Progenitor cell of endocrine pancreas (in vitro differentiated cells): ENCODE measurements at places on chromosomes 11 and 22.

DNA sequence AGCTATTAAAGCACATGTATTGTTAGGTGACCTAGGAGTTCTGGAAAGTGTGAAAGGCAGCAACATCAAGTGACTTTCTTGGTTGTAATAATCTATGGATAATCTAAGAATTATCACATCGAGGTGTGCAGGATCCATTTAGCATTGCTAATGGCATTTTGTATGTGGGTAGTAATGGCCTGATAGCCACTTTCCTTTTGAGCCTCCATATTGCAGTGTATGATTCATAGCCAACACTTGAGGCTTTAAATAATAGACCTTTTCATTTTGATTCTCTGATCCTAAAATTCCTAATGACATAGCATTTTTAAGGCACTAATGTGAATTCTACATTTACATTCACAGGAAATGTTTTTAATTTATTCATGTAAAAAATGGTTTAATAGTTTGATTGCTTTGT is 759.4 kb downstream of the NELL1 start:
- H3K36me3 ChIP-seq, result no peaks in the 10 kb centered on the region
- no peaks in the 10 kb centered on the region for H3K27me3 ChIP-seq
- DNase-seq, result no peak
- H3K27ac ChIP-seq, result no peak overlapping the region
- no peak overlapping the region for H3K4me3 ChIP-seq

GRCh38 chr22:30208631-30209603 is 37.6 kb downstream of the LIF start:
- peak overlapping the region; percentile 62 for H3K27ac ChIP-seq
- no peak overlapping the region for H3K4me3 ChIP-seq
- H3K36me3 ChIP-seq, result no peaks in the 10 kb centered on the region
- H3K4me1 ChIP-seq, result peaks cover 12% of the 10 kb centered on the region

DNA sequence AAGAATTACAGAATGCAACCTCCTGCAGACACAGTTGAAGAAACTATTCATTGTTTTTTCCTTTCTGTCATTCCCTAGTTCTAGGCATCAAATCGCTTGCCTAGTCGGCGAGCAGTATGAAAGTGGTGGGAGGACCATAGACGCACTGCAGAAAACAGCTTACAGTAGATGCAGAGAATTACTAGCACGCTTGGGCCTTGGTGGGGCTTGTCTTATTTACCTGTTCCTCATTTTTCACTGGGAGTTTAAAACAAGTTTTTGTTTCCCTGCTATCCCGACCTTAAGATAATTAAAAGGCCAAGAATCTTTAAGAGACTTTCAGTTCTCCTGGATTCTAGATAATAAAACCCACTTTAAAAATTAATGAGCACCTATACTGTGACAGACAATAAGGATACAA is 713 bp upstream of the ARL14EP start:
- peaks cover 16% of the 10 kb centered on the region for H3K4me1 ChIP-seq
- H3K27me3 ChIP-seq, result peaks cover 15% of the 10 kb centered on the region
- no peak overlapping the region for H3K27ac ChIP-seq
- peak overlapping the region; percentile 96 for H3K4me3 ChIP-seq
- H3K36me3 ChIP-seq, result no peaks in the 10 kb centered on the region
- no peak for DNase-seq

- H3K27me3 ChIP-seq, result peaks cover 5% of the 10 kb centered on the region
- H3K4me1 ChIP-seq, result peaks cover 27% of the 10 kb centered on the region
- no peaks in the 10 kb centered on the region for H3K36me3 ChIP-seq
- H3K27ac ChIP-seq, result no peak overlapping the region
- DNase-seq, result no peak
- H3K4me3 ChIP-seq, result no peak overlapping the region
Measured at GRCh38 chr11:69936771-69937170, 117.6 kb upstream of the FGF3 start.

GRCh38 chr11:62372871-62373270 is 35.6 kb downstream of the ASRGL1 start:
- H3K36me3 ChIP-seq, result peaks cover 25% of the 10 kb centered on the region
- no peaks in the 10 kb centered on the region for H3K27me3 ChIP-seq
- no peak overlapping the region for H3K27ac ChIP-seq
- no peak overlapping the region for H3K4me3 ChIP-seq

DNA sequence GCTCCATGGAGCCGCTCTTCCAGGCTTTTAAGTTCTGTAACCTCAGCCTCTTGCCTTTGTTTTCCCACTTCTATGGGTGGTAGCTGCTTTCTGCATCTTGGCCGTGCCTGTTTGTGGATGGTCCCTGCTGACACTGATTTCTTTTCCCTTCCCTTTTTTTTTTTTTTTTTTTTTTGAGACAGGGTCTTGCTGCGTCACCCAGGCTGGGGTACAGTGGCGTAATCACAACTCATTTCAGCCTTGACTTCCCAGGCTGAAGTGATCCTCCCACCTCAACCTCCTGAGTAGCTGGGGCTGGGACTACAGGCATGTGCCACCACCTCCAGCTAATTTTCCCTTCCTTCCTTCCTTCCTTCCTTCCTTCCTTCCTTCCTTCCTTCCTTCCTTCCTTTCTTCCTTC is 57.7 kb upstream of the EP300 start:
- peaks cover 9% of the 10 kb centered on the region for H3K27me3 ChIP-seq
- no peak overlapping the region for H3K4me3 ChIP-seq
- H3K4me1 ChIP-seq, result no peaks in the 10 kb centered on the region
- H3K36me3 ChIP-seq, result no peaks in the 10 kb centered on the region

GRCh38 chr11:83272627-83273026 is 13.5 kb downstream of the CCDC90B start:
- H3K36me3 ChIP-seq, result peaks cover 44% of the 10 kb centered on the region
- H3K4me3 ChIP-seq, result no peak overlapping the region
- H3K27me3 ChIP-seq, result no peaks in the 10 kb centered on the region
- DNase-seq, result no peak

DNA sequence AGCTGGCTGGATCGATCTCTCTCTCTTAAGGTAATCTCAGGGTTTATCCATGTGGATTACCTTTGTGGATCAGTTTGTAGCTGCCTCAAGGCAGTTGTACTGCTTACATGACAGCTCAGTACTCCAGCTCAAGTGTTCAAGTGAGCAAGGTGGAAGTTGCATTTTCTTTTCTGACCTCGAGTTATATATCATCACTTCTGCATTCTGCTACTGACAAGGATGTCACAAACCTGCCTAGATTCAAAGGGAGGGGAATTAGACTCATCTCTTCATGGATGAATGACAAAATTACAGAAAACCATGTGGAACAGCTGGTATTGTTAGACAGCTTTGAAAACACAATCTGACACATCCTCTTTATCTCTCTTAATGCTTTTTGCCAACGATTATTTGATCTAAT is 6.1 kb upstream of the TCN2 start:
- no peaks in the 10 kb centered on the region for H3K27me3 ChIP-seq
- no peak overlapping the region for H3K27ac ChIP-seq
- no peaks in the 10 kb centered on the region for H3K36me3 ChIP-seq
- DNase-seq, result no peak
- peaks cover 8% of the 10 kb centered on the region for H3K4me1 ChIP-seq
- no peak overlapping the region for H3K4me3 ChIP-seq

DNA sequence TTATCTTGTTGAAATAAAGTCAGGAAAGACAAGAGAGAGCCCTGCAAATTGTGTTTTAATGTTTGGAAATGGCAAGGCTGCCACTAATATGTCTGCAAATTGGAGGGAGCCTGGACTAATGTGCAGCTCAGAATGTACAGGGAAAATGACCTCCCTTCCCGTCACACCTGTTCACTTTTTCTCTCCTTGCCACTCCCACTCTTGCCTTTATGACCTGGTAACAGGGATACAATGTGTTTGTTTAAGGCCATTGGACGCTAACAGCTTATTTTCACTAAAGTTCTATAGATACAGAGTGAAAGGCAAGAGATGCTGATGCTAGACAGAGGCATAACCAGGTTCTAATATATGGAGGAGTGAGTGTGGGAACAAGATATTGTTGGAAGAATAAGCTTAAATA is 203.9 kb downstream of the RAB38 start:
- no peak for DNase-seq
- H3K4me1 ChIP-seq, result peaks cover 5% of the 10 kb centered on the region
- no peaks in the 10 kb centered on the region for H3K36me3 ChIP-seq
- H3K27me3 ChIP-seq, result no peaks in the 10 kb centered on the region
- no peak overlapping the region for H3K4me3 ChIP-seq
- no peak overlapping the region for H3K27ac ChIP-seq

DNA sequence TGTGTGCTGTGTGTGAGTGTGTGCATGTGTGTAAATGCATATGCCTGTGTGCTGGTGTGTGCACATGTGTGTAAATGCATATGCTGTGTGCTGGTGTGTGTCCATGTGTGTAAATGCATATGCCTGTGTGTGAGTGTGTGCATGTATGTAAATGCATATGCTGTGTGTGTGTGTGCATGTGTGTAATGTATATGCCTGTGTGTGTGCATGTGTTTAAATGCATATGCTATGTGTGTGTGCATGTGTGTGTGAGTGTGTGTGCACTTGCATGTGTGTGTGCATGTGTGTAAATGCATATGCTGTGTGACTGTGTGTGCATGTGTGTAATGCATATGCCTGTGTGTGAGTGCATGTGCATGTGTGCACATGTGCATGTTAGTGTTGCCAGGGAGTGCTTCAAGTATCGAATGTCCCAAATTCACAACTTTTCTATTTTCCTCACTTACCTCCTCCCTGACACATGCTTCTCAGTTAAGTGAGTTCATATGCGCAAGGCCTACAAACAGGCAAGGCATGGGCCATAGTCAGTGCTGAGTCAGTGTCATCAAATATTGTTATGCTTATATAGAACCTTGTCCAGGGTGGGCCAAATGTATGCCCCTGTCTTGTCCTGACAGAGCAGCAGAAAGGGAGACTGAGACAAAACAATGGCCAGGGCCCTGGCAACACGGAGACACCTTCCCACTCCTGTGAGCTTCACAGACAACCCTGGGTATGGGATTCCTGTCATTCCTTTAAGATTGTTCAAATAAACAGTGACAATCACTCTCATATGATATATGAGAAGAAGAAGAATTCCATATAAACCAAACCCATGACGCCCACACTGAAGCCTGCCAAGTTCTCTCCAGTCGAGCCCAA is 38.6 kb downstream of the GGTLC2 start:
- H3K36me3 ChIP-seq, result no peaks in the 10 kb centered on the region
- H3K27me3 ChIP-seq, result peaks cover 47% of the 10 kb centered on the region
- H3K27ac ChIP-seq, result no peak overlapping the region
- no peaks in the 10 kb centered on the region for H3K4me1 ChIP-seq
- no peak overlapping the region for H3K4me3 ChIP-seq

GRCh38 chr22:40922484-40923303 is 28.5 kb upstream of the RBX1 start:
- H3K4me3 ChIP-seq, result no peak overlapping the region
- no peaks in the 10 kb centered on the region for H3K27me3 ChIP-seq
- peaks cover 1% of the 10 kb centered on the region for H3K4me1 ChIP-seq
- H3K27ac ChIP-seq, result no peak overlapping the region
- DNase-seq, result no peak
- peaks cover 9% of the 10 kb centered on the region for H3K36me3 ChIP-seq

- no peak for DNase-seq
- H3K4me3 ChIP-seq, result no peak overlapping the region
- H3K4me1 ChIP-seq, result peaks cover 8% of the 10 kb centered on the region
- no peaks in the 10 kb centered on the region for H3K27me3 ChIP-seq
- H3K36me3 ChIP-seq, result peaks cover 10% of the 10 kb centered on the region
- H3K27ac ChIP-seq, result no peak overlapping the region
Measured at GRCh38 chr22:45775569-45776312, 104.1 kb downstream of the ATXN10 start.

- H3K27ac ChIP-seq, result peak overlapping the region; percentile 5
- no peaks in the 10 kb centered on the region for H3K36me3 ChIP-seq
- peaks cover 3% of the 10 kb centered on the region for H3K27me3 ChIP-seq
- no peak overlapping the region for H3K4me3 ChIP-seq
Measured at GRCh38 chr11:61121192-61121831, 19.0 kb downstream of the CD5 start.

- H3K27me3 ChIP-seq, result peaks cover 19% of the 10 kb centered on the region
- no peak for DNase-seq
- no peak overlapping the region for H3K27ac ChIP-seq
- no peaks in the 10 kb centered on the region for H3K36me3 ChIP-seq
- H3K4me1 ChIP-seq, result peaks cover 3% of the 10 kb centered on the region
Measured at GRCh38 chr11:119641983-119642745, 86.8 kb downstream of the NECTIN1 start.

DNA sequence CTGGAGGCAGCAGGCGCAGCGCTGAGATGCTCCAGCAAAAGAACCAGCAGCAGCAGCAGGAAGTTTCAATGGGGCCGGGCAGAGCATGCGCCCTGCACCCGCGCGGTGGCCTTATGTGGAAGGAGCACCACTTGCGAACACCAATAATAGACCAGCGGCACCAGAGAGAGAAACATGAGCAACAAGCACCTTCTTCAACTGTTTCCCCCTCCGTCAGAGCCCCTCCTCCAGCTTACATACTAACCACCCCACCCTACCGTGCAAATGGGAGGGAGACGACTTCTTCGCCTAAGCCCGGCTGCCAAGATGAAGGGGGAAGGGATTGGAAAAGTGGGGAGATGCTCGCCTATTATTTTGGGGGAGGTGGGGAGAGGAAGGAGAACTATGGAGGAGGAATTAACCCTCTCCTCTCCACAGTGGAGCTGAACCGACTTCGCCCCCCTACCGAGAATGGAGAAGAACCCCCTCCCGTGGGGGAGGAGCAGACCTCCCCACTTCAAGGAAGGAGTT is 1.1 kb downstream of the RSF1 start:
- H3K27me3 ChIP-seq, result no peaks in the 10 kb centered on the region
- peak overlapping the region; percentile 96 for H3K4me3 ChIP-seq
- peak; percentile 55 for DNase-seq

- H3K36me3 ChIP-seq, result peaks cover 5% of the 10 kb centered on the region
- H3K27me3 ChIP-seq, result peaks cover 2% of the 10 kb centered on the region
- H3K4me3 ChIP-seq, result no peak overlapping the region
- H3K27ac ChIP-seq, result no peak overlapping the region
Measured at GRCh38 chr11:64323373-64323772, 5.5 kb downstream of the PRDX5 start.

- no peaks in the 10 kb centered on the region for H3K27me3 ChIP-seq
- H3K27ac ChIP-seq, result no peak overlapping the region
- H3K4me3 ChIP-seq, result no peak overlapping the region
- DNase-seq, result no peak
- no peaks in the 10 kb centered on the region for H3K4me1 ChIP-seq
Measured at GRCh38 chr22:40021401-40022000, 26.7 kb downstream of the FAM83F start.

DNA sequence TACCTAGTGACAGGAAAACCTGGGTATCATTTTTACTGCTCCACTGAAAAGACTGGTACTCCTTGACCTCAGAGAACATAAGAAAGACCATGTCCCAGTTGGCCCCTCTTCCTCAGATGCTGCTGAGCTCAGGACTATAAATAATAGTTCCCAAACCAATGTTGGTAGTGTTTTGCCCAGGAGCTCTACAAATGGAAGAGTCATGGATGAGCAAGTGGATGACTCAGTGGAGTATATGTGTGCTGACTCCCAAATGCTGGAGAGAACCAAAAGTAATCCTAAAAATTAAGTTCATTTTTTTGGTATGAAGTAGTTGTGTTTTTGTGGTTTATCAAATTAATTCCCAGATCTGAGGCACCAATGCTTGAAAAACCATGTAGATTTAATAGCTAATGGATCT is 482.0 kb downstream of the KCNA4 start:
- H3K27ac ChIP-seq, result no peak overlapping the region
- no peaks in the 10 kb centered on the region for H3K36me3 ChIP-seq
- no peaks in the 10 kb centered on the region for H3K27me3 ChIP-seq
- DNase-seq, result no peak
